ENCODE measurements at places on chromosomes 11 and 22.

- DNase-seq = no peak
Observed at GRCh38 chr11:43928721-43929120, 13.7 kb upstream of the C11orf96 start.

DNA sequence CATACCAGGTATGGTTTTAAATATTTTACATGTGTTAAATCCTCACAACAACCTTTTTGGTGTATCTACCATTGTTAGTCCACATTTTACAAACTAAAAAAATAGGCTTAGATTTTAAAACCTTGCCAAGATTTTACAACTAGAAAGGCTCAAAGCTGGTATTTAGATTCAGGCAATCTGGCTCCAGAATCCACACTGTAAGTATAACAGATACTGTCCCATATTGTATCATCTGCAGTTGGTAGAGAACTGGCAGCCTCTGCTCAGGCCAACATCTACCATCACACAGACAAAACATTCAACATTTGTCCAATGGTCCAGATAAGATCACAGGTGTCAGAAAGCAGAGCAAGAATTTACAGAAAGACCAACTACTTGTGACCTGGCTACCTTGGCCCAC lies 30.9 kb downstream of the CSNK2A3 start:
- no peak for DNase-seq

DNA sequence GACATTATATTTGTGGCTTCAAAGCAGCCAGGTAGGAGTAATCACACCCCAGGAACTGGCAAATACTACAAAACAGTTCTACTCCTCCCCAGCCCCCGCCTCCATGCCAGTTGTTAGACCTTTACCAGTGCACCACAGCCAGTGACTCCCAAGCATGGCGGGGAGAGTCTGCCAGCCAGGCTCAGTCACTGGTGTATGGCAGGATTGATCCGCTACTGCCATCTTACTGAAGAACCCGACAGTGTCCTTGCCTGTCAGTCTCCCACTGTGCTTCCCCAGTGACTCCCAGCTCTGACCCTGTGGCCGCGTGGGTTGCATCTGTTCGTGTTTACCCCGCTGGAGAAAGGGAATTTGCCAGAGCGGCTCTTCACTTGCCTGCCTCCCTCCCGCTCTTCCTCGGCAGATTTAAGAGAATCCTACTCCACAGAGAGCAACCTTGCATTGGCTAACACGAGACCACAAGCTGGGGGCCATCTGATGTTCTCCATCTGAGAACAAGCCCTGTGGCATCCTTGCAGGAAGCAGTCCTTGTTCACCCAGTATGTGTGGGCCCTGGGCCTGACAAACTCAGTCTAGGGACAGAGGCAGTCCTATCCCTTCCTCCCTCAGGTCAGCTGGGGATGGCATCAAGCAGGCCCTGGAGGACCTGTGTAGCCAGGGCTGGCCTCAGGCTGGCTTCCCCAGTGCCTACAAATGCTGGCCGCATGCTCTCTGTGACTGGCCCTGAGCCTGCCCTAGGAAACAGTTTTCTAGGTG lies 33.1 kb downstream of the GNAZ start:
- DNase-seq = no peak

DNA sequence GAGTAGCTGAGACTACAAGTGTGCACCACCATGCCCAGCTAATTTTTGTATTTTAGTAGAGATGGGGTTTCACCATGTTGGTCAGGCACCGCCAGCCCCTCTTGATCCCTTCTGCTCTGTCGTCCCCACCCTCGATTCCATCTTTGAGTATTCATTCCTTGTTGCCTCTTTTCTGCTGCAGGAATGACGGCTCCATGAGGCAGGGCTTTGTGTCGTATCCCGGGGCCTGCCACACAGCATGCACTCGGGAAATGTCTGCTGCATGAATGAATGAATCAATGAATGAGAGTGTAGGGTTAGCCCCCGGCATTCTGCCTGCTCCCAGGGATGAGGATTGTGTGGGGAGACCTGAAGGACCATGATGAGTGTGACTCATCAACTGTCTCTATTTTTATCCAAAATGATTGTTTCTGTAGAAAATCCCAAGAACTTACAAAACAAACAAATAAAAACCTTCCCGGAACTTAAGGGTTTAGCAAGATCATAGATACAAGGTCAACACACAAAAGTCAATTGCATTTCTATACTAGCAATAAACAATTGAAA lies 54.6 kb upstream of the SLC22A12 start:
- no peak for DNase-seq

DNA sequence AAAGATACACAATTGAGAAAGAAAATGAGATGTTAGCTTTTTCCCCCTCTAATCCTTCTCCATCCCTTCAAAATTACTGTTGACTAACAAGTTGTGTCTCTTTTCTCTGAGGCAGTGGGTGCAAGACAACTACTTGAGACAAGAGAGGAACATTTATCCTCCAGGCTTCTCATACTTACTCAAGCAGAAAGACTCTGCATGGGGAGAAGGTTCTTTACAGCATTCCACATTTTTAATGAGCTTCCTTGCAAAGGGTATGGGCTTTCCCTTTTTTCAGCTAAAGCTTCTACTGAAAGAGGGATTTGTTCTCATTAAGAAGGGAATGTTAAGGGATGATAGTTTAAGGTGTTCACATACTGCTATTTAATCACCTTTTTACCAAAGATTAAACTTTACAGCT lies 47.8 kb downstream of the PAX6 start:
- no peak for DNase-seq

- DNase-seq = peak; percentile 10
Observed at GRCh38 chr11:43518408-43519160, 159.9 kb downstream of the TTC17 start.

- DNase-seq = no peak
Observed at GRCh38 chr11:22878039-22878438, 17.8 kb upstream of the CCDC179 start.

DNA sequence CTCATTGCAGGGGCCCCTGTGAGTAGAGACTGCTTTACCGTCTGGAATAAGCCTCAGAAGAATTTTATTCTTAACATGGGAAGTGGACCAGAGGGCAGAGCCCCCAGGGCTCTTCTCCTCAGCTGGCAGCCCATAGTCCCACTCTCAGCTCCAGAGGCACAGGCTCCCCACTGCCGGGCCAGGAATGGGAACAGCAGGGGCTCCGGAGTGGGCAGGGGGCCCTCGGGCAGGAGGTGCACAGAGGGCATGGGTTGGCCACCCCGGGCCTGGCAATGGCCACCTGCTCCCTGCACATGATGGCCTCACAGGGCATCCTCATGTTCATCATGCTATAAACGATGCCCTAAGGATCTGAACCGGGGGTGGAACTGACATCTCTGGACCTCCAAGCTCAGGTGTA lies 1469.7 kb downstream of the BRD1 start:
- DNase-seq = no peak

- DNase-seq = peak; percentile 70
Observed at GRCh38 chr11:65314501-65315203, at the start of gene CDC42EP2. Gene CDC42EP2, plus strand, starts transcription at chr11:65314866. Its CDS starts 6,033 bp downstream, at chr11:65320899.

- DNase-seq = no peak
Observed at GRCh38 chr11:111512296-111513239, at the start of gene BTG4. Gene BTG4, minus strand, starts transcription at chr11:111512386. Its CDS starts 13,610 bp downstream, at chr11:111498776.

DNA sequence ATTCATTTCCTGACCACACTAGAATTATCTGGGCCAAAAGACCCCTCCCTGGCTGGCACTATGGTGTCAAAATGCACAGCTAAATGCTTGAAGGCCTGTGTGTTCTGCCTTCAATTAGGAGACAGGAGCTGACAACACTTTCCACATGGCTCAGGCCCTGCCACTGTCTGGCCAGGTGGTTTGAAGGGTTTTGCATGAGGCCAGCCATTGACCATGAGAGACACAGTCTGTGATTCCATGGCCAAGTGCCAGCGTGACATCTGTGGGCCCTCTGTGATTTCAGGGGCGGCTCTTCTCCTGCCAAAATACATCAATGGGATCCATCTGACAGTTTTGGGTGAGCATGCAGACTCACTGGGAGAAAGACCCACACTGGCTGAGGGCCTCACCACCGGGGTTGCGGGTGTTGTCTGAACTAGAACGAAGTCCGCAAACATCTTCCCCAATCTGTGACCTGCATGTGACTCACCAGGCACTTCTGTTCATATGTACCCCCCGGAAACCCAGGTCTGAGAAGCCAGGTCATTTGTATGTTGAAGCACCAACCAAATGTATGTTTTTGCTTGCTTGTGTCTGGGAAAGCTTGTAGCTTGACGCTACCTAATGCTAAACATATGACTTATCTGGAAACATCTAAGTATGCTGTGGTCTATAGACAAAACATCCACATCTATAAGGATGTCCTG lies 20.7 kb upstream of the NAV2 start:
- peak; percentile 50 for DNase-seq

DNA sequence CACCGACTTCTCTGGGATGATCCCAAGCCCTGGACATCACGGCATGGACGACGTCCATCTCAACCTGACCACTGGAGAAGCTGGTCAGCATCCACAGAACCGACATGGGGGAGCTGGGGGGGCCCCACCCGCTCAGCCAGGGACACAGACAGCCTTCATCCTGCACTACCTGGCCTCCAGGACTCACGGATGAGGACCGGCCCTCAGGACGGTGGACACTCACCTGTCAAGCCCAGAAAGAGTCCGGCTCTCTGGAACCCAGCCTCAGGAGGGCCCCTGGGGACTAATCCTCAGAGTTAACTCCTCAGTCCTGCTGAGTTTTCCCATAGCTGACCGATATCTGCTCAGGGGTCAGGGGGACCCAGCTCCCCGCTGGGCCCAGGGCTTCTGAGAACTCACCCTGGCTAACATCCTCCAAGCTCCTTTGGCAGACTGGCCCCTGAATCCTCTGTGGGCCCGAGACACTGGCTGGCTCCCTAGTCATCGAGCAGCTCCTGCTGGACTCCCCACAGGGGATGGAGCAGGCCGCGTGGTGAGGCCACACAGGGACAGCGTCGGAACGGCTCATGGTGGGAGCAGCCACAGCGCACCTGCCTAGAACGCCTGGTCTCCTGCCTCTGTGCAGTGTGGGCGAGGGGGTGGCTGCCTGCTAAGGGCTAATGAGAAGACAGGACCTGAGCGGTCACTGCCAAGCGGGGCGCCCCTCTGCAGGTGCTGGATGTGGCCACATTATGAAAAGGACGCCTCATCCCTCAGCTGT lies 649.2 kb downstream of the BRD1 start:
- DNase-seq = no peak

Data from fibroblast of skin of right quadriceps (primary cell).